Renal cortical epithelial cell (primary cell): ENCODE measurements at places on chromosomes 6 and 20. TPM values are rescaled to one million over a fixed set of nuclear protein-coding genes. Genes with fewer than 3 reads are reported as not detected.
A peak's percentile ranks its signal among the peaks of the same experiment; 100 is the strongest.

DNA sequence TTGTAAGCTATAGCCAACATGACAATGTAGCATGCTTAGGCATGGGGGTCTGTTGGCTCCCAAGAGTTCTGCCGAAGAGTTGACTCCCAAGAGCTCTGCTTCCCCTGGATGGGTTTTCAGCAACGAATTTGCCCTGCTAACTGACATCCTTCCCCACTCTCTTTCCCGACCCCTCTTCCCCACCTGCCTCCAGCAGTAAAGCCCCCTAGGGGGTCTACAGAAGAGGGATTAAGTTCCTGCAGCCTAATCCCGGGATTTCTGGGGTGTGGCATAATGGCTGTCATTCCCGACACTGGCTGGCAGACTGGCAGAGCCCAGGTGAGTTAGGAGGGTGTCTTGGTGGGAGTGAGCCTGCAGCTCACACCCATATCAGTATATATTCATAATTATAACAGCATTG, 121.0 kb upstream of the ZNF184 start:
- DNase-seq, result no peak

- no peak for DNase-seq
Measured at GRCh38 chr6:90049295-90049694, 155.0 kb downstream of the GJA10 start.

GRCh38 chr20:34180460-34181120, 60.6 kb upstream of the ASIP start:
- DNase-seq, result peak; percentile 81

GPR6 gene
- total RNA-seq, result not detected in 2 replicates
